Activated naive CD8-positive, alpha-beta T cell treated with anti-CD3 and anti-CD28 coated beads, Interleukin-2, amount 10 ng/mL, durations not matched to agents 7 days and 5 days (primary cell): ENCODE measurements at places on chromosomes 3 and 15. TPM values are rescaled to one million over a fixed set of nuclear protein-coding genes. Genes with fewer than 3 reads are reported as not detected.

The PRICKLE2 gene
- total RNA-seq = not detected

- no peak overlapping the region for H3K27ac ChIP-seq
- no peak overlapping the region for H3K4me3 ChIP-seq
- no peaks in the 10 kb centered on the region for H3K4me1 ChIP-seq
- H3K27me3 ChIP-seq = no peaks in the 10 kb centered on the region
- DNase-seq = no peak
These were observed 899.5 kb upstream of the CFAP20DC start for GRCh38 chr3:59949311-59949710.

DNA sequence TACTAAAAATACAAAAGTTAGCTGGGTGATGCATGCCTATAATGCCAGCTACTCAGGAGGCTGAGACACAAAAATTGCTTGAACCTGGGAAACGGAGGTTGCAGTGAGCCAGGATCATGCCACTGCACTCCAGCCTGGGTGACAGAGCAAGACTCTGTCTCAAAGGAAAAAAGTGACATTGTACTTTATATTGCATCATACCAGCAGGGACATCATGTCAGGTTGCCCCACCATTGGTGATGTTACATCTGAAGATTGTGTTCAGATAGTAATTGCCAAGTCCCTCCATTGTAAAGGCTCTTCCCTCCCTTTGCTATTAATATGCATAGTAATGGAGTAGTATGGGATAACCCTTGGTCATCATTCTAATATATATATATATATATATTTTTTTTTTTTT, 44.8 kb downstream of the FOXL2 start:
- no peak for DNase-seq
- no peaks in the 10 kb centered on the region for H3K4me1 ChIP-seq
- H3K4me3 ChIP-seq = no peak overlapping the region
- H3K27ac ChIP-seq = no peak overlapping the region
- no peaks in the 10 kb centered on the region for H3K36me3 ChIP-seq
- H3K27me3 ChIP-seq = peaks cover 2% of the 10 kb centered on the region

DNA sequence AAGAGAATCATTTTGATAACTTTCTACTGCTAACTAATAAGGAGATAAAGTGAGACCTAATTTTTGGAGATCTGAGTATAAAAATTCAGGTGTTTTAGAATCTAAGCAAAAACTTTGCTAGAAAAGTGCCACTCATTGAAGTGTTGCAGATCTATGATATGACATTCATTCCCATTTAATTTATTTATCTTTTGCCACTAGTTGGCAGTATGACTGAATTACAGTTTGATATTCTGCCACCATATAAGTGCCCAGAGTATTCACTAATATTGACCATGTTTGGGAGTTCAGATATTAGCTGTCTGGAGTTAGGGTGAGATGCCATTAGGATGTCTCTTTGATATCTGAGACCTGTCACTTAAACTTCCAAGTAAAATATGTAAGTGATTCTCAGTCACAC, 251.3 kb upstream of the GBE1 start:
- no peaks in the 10 kb centered on the region for H3K27me3 ChIP-seq
- H3K27ac ChIP-seq = no peak overlapping the region
- H3K4me1 ChIP-seq = no peaks in the 10 kb centered on the region
- DNase-seq = no peak
- no peaks in the 10 kb centered on the region for H3K36me3 ChIP-seq
- H3K4me3 ChIP-seq = no peak overlapping the region

GRCh38 chr3:62135741-62136140, 237.6 kb downstream of the FEZF2 start:
- H3K36me3 ChIP-seq = no peaks in the 10 kb centered on the region
- peaks cover 6% of the 10 kb centered on the region for H3K27me3 ChIP-seq
- no peak for DNase-seq
- H3K4me1 ChIP-seq = no peaks in the 10 kb centered on the region
- no peak overlapping the region for H3K4me3 ChIP-seq

GRCh38 chr3:31022716-31023115, 128.3 kb upstream of the GADL1 start:
- H3K4me1 ChIP-seq = no peaks in the 10 kb centered on the region
- DNase-seq = no peak
- H3K4me3 ChIP-seq = no peak overlapping the region
- H3K27ac ChIP-seq = no peak overlapping the region

- peak overlapping the region; percentile 95 for H3K4me3 ChIP-seq
- H3K27me3 ChIP-seq = no peaks in the 10 kb centered on the region
- DNase-seq = no peak
- H3K36me3 ChIP-seq = peaks cover 13% of the 10 kb centered on the region
These were observed 3.5 kb downstream of the TKT start for GRCh38 chr3:53252096-53252946.

- no peaks in the 10 kb centered on the region for H3K4me1 ChIP-seq
- peaks cover 2% of the 10 kb centered on the region for H3K27me3 ChIP-seq
- H3K36me3 ChIP-seq = no peaks in the 10 kb centered on the region
- H3K27ac ChIP-seq = no peak overlapping the region
- H3K4me3 ChIP-seq = no peak overlapping the region
These were observed 18.4 kb upstream of the BCHE start for GRCh38 chr3:165855581-165855980.

DNA sequence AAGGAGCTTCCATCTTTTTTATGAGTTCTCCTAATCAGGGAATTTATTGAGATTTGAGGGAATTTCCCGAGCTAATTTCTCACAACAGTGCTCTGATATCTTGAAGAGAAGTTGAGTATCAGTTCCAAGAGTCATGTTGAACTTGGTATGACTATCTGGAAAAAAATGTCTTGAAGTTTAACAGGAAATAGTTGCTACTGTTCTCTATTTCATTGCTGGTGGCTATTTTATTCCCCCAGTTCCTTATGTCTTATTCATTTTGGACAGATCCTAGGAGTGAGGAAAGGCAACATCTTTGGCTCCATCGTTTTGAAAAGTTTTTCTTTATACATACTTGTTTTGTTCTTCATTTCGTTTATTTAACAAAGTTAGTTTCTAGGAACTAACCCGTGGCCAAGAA, 307.8 kb upstream of the AGTR1 start:
- no peaks in the 10 kb centered on the region for H3K36me3 ChIP-seq
- H3K27me3 ChIP-seq = no peaks in the 10 kb centered on the region
- H3K4me1 ChIP-seq = no peaks in the 10 kb centered on the region
- no peak overlapping the region for H3K4me3 ChIP-seq
- no peak overlapping the region for H3K27ac ChIP-seq

The TCF12 gene
- 78.1 TPM for total RNA-seq

DNA sequence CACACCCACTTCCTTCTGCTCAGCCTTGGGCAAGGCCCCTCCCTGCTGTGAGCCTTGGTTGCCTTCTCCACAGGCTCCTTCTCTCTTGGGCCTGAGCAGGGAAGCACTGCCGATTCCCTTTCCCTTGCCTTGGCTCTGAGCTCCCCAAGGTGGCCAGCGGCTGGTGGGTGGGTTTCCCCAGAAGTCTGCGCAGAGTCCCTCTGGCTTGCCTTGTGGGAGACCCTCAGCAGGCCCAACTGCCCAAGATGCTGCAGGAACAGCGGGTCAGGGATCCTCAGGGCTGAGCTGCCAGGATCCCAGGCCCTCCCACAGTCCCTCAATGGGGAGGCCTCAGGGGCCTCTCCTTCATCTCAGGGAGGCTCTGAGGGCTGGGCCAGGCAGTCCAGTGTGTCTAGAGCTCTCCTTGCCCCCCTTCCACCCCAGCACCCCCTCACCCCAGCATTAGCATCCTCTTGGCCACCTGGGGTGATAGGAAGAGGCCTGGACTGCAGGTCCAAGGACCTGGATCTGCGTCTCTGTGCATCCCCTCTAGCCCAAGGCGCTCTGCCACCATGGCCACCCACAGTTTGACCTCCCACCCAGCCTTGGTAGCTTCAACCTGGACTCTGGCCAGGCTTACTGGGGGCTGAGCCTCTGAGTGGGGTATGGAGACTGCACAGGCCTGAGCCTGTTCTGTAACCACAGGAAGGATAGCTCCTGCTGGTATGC, 68.6 kb downstream of the EXOG start:
- H3K27ac ChIP-seq = no peak overlapping the region
- no peaks in the 10 kb centered on the region for H3K4me1 ChIP-seq
- DNase-seq = peak; percentile 7
- no peaks in the 10 kb centered on the region for H3K36me3 ChIP-seq
- H3K4me3 ChIP-seq = no peak overlapping the region
- H3K27me3 ChIP-seq = no peaks in the 10 kb centered on the region

The STRIT1 gene
- total RNA-seq = not detected

- H3K36me3 ChIP-seq = no peaks in the 10 kb centered on the region
- no peak overlapping the region for H3K4me3 ChIP-seq
- peaks cover 3% of the 10 kb centered on the region for H3K27me3 ChIP-seq
- no peaks in the 10 kb centered on the region for H3K4me1 ChIP-seq
These were observed 124.3 kb upstream of the RGMA start for GRCh38 chr15:93213281-93213680.

- no peak overlapping the region for H3K4me3 ChIP-seq
- no peak overlapping the region for H3K27ac ChIP-seq
- no peaks in the 10 kb centered on the region for H3K4me1 ChIP-seq
- H3K36me3 ChIP-seq = no peaks in the 10 kb centered on the region
These were observed 1448.4 kb upstream of the ALCAM start for GRCh38 chr3:103918336-103918735.

GRCh38 chr3:23396746-23397145, 193.6 kb downstream of the UBE2E2 start:
- H3K27ac ChIP-seq = no peak overlapping the region
- peaks cover 9% of the 10 kb centered on the region for H3K27me3 ChIP-seq
- H3K36me3 ChIP-seq = no peaks in the 10 kb centered on the region
- no peak for DNase-seq
- peaks cover 8% of the 10 kb centered on the region for H3K4me1 ChIP-seq

DNA sequence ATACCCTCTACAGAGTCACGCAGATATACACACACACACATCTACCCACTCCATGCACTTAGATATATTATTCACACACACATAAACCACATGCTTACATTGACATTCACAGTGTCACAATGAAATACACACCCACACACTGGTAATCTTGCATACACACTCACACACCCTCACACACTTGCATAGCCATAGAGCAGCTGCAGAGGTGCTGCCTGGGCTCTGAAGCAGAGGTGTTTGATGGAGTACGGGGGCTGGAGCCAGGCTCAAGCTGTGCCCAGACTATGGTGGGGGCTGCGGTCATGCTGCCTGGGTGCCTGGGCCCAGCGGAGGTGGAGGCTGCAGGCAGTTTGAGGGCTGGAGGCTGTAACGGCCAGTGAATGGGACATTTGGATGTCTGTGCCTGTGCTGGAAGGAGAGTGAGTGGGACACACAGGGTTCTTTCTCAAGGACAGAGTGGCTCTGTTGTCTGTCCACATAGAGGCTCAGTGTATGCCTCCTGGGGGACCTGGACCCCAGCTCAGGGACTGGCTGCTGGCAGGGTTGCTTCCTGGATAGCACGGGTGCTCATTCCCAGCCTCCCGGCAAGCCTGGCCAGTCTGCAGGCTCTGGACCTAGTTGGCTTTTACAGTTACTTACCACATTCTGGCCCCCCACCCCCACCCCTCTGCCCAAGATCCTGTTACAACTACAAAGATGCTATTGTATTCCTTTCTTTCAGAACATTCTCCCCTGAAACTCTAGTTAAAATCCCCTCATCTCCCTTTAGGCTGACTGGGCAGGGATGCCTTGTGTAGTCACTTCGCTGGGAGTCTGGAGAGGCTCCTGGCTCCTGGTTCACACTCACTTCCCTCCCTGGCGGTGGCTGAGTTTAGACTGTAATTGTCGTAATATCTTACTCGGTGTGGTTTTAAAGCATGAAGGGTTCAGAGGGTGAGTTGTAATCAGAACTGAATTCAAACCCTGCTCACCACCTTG, 12.5 kb downstream of the GASK1A start:
- DNase-seq = no peak
- H3K4me1 ChIP-seq = peaks cover 11% of the 10 kb centered on the region
- H3K36me3 ChIP-seq = no peaks in the 10 kb centered on the region

The CIB2 gene
- 0.88 TPM for total RNA-seq

GRCh38 chr3:99765042-99765942, 52.4 kb upstream of the CMSS1 start:
- H3K36me3 ChIP-seq = no peaks in the 10 kb centered on the region
- no peak for DNase-seq
- no peak overlapping the region for H3K27ac ChIP-seq
- no peaks in the 10 kb centered on the region for H3K4me1 ChIP-seq

DNA sequence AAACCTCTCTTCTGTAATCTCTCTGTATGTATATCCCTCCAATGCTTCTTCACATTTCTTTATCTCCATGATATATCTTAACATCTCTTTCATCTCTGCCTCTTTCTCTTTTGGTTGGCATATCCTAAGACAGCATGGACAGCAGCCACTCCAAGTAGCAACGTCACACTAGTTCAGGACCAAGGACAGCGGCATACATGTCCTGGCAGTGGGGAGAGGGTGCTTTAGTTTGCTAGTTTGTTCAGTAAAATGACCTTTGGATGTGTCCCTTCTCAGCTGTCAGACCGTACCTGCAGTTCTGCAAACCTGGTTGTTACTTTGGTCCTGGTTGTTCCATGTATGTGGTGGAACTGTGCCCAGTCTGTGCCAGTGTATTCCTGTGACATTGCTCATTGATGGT, 225.6 kb upstream of the ROPN1 start:
- no peak overlapping the region for H3K27ac ChIP-seq
- H3K27me3 ChIP-seq = peaks cover 9% of the 10 kb centered on the region
- H3K36me3 ChIP-seq = no peaks in the 10 kb centered on the region
- no peaks in the 10 kb centered on the region for H3K4me1 ChIP-seq

DNA sequence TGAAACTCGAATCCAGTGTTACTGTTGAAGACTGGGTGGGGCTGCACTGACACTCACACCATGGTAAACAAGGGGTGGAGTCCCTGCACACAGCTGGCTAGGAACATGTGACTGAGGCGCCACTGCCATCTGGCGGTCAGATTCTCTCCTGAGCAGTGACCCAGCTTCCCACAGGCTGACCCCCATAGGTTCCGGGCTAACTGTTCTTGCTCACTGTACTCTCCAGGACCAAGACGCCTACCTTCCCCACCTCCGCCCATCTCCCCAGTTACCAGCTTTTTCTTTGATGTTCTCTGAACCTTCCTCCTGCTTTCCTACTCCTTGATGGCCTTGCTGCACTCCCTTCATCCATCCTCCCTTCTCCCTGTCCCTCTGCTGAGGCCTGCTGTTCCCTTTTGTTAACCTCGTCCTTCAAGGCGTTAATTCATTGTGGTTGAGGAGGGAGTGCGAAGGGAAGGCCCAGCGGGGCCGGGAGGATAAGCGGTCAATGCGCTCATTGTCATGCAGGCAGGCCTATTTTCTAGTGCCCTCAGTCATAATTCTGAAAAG, 115.2 kb downstream of the ATP8B4 start:
- H3K4me1 ChIP-seq = peaks cover 11% of the 10 kb centered on the region
- H3K27me3 ChIP-seq = peaks cover 11% of the 10 kb centered on the region
- H3K36me3 ChIP-seq = peaks cover 31% of the 10 kb centered on the region
- peak; percentile 50 for DNase-seq
- H3K4me3 ChIP-seq = no peak overlapping the region

DNA sequence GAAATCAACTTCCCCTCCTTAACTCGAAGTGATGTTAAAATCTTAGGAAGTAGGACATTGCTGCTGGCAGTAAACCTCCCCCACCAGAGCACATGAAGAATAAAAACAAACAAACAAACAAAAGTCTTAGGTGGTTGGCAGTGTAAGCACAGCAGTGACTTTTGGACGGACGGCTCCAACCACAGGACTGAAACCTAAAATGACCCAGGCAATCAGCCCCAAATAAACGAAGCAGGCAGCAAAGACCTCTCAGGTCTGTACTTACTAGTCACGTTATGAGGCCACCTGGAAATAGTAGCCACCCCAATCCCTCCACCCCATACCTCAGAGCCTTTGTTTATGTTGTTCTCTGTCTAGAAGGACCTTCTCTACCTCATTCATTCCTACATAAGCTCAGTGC, 33.5 kb upstream of the HES1 start:
- H3K27ac ChIP-seq = no peak overlapping the region
- DNase-seq = no peak
- peaks cover 9% of the 10 kb centered on the region for H3K4me1 ChIP-seq
- H3K4me3 ChIP-seq = no peak overlapping the region
- H3K27me3 ChIP-seq = peaks cover 42% of the 10 kb centered on the region
